ENCODE measurements at places on chromosomes 3 and 15. TPM values are rescaled to one million over a fixed set of nuclear protein-coding genes. Genes with fewer than 3 reads are reported as not detected.

GRCh38 chr15:74470631-74471395 is 9.9 kb upstream of the UBL7 start:
- DNase-seq: no peak

CCRL2 gene
- total RNA-seq: 7.2 TPM

DNA sequence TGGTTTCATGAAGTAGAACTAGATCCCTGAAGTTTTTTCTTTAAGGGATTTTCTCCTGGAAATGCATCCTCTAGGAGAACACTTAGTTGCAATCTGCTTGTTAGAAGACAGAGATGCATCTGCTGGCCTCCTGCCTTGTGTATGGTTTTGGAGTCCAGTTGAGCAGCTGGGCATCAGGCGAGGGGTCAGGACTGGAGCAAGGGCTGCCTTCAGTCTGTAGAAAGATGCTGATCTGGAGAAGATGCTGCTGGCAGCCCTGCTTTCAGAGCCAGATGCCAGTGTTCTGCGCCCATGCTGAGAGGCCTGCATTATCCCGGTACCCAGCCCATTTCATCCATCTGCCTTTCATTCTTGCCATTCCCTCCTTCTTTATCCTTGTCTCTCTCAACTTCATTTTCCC is 77.4 kb downstream of the CHCHD6 start:
- no peak for DNase-seq

NTRK3 gene
- total RNA-seq: 4.4 TPM

- DNase-seq: no peak
Measured at GRCh38 chr3:171190668-171191067, 164.1 kb upstream of the SLC2A2 start.

- DNase-seq: no peak
Measured at GRCh38 chr15:80828796-80829195, 49.6 kb downstream of the CEMIP start.

- no peak for DNase-seq
Measured at GRCh38 chr15:91283155-91283554, 183.1 kb downstream of the SV2B start.

GRCh38 chr3:126999383-126999782 is 16.5 kb downstream of the PLXNA1 start:
- DNase-seq: no peak

DNA sequence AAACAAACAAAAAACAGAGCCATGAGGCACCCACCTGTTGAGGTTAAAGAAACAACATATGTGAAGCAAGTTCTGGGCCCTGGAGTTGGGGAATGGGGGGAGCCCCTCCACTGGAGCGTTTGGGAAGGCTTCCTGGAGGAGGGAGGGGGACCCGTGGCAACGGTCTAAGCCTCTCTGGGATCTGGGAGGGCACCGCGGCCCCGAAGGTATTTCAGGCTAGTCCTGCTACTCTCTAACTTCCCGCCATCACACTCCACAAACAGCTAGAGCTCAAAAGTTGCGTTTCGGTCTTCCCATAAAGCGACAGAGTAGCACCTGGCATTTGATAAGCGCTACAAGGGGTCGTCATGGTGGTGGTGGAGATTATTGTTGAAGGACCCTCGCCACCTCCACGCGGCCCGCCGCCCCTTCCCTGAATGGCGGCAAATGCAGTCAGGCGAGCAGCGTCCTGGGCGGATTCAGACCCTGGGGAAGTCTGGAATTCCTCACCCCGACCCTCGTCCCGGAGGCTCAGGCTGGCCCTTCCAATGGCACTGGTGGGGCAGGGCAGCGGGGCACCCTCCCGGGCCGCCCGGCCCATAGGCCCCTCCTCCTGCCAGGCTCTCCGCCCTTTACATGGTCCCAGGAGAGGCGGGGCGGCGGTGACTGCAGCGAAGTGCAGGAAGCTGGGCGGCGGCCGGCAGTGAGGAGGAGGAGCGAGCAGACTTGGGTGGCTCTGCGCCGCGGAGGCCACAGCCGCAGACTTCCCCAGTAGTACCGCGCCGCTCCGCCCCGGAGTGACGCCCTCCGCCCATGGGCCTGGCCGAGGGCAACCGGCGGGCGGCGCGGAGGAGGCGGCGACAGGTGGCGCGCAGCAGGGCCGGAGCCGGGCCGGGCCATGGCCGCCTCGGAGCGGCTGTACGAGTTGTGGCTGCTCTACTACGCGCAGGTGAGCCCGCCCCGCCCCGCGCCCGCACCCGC is at the start of gene NBEAL2:
TSS of gene NBEAL2 (plus strand) at position 682 of the 960 bp plus-strand sequence. CDS start at position 878, 196 bp downstream.
- DNase-seq: peak; percentile 93

GRCh38 chr15:99212406-99212805 is 37.0 kb downstream of the TTC23 start:
- peak; percentile 46 for DNase-seq

DNA sequence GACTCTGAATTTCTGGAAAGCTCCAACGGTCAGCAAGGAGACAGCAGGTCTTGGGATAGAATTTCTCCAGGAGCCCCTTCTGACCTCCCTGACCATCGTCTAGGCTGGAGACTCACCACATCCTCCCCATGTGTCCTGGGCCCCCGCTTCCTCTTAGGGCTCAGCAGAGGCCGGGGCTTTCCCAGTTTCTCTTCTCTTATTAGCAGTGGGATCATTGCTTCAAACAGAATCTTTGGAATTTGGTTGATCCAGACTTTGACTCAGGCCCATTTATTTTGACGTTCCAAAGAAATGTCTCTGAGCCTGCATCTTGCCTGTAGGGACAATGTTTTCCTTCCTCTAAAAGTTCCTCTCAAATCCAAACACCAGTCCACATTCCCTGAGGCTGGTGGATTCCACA is 38.4 kb upstream of the SLC6A6 start:
- no peak for DNase-seq

GRCh38 chr3:33975463-33975862 is 177.0 kb downstream of the PDCD6IP start:
- peak; percentile 14 for DNase-seq

VPS39 gene
- 56.4 TPM for total RNA-seq

DNA sequence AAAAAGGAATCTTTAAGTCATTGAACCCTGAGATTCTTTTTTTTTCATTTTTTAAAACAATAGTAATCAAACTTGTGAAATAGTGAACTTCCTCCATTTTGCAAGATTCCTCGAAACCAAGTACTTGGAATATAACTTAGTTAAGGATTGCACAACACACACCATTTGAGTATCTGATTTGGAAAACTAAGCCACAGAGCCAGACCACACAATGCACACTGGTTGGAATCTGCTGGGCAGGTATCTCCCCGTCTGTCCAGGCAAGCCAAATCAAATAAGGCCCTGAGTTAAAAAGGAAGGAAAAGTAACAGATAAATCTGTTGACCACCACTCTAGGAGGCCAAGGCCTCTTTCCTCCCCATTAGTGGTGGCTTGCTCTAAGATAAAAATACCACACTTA is 177.5 kb upstream of the ICE2 start:
- peak; percentile 86 for DNase-seq

- DNase-seq: no peak
Measured at GRCh38 chr3:29644956-29645636, 364.2 kb downstream of the RBMS3 start.

HGD gene
- 0.39 TPM for total RNA-seq

- no peak for DNase-seq
Measured at GRCh38 chr3:186133980-186134379, 25.1 kb upstream of the ETV5 start.

All from cardiac muscle cell (in vitro differentiated cells and primary cell).